ENCODE measurements at places on chromosomes 12 and 14.

DNA sequence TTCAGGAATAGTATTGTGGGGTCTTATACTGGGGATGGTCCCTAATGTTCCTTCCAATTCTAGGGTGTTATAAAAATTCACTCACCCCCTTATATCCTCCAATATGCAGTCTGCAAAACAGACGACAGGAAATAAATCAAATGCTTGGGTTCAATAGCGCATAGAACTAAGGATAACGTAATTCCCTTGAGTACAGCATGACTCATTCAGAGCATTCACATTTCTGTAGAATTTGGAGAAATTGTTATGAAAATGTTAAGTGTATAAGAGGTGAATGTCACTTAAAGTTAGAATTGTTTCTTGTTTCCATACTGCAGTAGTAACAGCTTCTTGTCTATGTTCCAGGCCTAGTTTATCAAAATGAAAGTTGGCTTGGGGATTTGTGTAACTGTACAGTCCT is 271.4 kb downstream of the RPS29 start:
- DNase-seq: no peak

DNA sequence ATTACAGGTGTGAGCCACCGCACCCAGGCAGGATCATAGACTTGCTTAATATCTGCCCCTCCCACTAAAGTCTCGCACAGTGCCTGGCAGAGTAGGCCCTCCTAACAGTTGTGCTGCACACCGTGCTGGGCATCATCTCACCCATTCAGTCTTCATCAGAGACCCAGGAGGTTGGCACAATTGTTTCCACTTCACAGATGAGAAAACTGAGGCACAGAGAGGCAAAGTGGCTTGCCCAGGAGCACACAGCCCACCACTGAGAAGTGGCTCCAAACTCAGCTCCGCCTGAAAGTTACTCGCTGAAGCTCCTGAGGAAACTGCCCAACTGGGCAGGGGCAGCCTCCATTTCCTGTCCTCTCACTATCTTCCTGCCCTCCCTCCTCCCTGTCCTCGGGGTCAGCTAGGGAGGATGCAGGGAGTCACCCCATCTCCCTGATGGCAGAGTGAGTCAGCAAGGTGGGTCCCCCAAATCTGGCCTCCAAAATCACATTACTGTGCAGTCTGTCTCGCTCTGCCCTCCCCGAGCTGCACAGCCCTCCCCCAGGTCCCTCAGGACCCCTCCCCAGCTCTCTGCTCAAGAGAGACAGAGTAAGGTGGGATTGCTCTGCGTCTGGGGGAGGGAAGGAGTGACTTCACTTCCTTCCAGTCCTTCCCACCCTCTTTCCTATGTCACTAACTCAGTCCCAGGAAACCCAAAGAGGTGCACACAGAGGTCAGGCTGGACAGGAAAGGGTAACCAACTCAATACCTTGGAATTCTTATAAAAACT is 5.7 kb downstream of the SLC8B1 start:
- no peak for DNase-seq

- no peak for DNase-seq
Observed at GRCh38 chr14:104086210-104086660, 735 bp downstream of the ASPG start.

DNA sequence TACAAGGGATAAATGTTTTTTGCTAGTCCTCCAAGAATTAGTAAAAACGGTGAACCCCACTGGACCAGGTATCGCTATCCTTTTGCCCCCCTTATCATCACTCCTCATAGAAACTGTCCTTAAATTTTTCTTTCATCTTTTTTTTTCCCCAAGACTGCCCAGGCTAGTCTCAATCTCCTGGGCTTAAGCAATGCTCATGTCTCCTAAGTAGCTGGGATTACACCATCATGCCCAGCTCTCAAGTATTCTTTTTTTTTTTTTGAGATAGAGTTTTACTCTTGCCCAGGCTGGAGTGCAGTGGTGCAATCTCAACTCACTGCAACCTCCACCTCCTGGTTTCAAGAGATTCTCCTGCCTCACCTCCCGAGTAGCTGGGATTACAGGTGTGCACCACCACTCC is 9.7 kb downstream of the IRF2BPL start:
- DNase-seq: no peak

All from stimulated activated CD4-positive, alpha-beta T cell treated with anti-CD3 and anti-CD28 coated beads, TNF-alpha, amount 100 ng/mL, for 1 hour (primary cell).